Islet precursor cell (in vitro differentiated cells): ENCODE measurements at places on chromosomes 7 and 10.

DNA sequence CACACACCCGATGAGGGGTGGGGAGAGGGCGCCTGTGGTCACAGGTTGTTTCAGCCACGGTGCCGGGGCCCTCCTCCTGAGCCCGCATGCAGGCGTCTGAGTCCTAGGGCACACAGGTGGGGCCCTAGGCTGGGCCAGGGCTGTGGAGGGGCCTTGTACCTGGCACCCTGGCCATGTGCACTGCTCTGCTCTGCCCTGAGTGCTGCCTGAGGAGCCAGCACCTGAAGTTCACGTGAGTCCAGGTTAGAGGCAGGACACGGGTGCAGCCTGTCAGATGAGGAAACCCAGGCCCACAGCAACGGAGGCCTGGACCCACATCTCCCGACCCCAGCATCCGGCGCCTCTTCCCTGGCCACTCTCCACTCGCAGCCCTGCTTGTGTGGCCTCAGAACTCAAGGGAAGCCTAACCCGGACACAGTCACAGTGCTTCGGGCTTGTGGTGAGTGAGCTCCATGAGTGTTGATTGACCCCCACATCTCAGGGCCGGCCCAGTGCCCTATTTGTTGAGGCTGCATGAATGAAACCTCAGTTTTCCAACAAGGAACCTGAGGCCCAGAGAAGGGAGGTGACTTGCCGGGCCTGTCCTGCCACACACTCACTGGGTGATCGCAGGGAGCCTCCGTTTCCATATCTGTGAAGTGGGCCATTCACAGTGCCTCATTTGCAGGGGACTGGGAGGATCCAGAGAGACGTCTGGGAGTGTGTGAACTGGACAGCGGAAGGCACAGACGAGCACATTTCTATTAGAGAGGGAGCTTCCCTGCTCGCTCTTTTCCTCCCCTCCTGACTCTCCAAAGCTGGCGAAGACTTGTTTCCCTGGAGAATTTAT lies 39.6 kb downstream of the PPIF start:
- peak; percentile 56 for DNase-seq

GRCh38 chr10:105284476-105285215 lies 643.6 kb downstream of the SORCS3 start:
- no peak for DNase-seq

- DNase-seq = no peak
Observed at GRCh38 chr10:84428711-84429110, 100.3 kb downstream of the CCSER2 start.

DNA sequence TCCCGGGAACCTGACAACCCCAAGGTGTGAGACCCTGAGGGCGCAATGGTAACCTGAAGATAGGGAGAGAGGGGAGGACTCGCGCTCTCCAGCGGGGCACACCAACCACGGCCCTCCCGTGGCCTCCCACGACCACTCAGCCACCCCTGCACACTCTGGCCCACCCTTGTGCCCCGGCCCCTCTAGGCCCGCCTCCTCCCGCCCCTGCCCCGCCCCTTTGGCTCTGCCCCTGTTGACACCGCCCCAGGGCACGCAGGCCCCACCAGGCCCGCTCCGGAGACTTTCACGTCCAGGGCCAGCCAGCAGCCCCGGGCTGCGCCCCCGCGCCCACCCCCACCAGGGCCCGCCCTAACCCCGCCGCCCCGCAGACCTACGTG lies 10.9 kb downstream of the ATG9B start:
- DNase-seq = no peak

GRCh38 chr7:37825038-37825437 lies 23.4 kb upstream of the NME8 start:
- no peak for DNase-seq

DNA sequence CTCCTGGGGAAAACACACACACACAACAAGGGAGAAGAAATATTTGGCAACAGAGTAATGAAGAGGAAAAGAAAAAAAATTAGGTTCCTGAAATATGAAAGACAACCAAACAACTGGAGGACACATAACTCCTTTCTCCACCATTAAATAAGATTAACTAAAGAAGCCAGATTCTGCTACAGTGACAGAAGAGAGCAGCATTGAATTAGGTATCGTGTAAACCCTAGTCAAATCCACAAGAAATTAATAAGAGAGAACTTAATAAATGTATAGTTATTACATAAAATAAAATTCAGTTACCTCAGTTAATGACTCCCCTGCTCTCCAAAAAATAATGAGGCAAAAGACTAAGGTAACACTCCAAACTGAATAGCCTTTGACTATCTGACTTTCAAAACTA lies 306.7 kb downstream of the CRPPA start:
- no peak for DNase-seq

DNA sequence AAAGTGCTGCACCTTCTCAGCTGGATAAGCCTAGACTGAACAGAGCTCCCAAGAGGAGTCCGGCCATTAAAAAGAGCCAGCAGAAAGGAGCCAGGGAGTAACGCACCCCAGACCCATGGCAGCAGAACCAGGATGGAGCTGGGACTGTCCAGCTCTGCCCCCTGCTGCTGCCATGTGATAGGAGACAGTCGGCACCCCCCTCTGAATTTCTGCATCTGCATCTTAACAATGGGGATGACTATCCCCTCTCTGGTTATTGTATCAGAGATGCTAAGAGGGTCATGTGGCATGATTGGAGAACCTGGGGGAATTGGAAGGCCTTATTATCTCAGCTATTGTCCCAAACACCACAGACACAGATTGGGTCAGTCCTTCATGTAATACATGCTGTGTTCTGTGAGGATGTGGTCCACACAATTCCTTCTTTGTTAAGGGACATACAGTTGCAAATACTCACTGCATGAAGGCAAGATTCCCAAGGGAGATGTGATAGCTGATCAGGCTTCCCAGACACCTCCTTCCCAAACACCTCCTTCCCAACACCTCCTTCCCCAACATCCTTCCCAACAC lies 29.3 kb downstream of the PLEKHS1 start:
- no peak for DNase-seq

DNA sequence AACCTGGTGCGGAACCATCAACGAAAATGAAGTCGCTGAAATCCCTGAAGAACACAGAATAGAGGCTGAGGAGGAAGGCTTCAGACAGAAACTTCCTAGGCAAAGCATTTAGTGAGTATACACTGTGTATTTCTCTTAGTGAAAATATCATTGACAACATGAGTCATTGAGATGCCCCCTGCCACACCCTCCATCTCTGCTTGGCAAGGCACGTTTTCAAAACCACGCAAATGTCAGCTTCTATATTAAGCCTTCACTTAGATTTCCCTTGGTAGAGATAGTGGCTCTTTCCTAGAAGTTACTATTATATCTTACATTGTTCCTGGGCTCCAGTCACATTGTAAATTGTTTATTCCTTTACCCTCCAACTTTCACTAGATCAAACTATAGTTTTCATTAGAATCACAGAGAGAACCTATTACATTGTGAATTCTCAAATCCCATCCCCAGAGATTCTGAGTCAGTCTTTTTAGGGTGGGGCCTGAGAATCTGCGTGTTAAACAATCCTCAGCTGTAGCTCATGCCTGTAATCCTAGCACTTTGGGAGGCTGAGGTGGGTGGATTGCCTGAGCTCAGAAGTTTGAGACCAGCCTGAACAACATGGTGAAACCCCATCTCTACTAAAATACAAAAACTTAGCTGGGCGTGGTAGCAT lies 4.6 kb upstream of the SKAP2 start:
- no peak for DNase-seq

DNA sequence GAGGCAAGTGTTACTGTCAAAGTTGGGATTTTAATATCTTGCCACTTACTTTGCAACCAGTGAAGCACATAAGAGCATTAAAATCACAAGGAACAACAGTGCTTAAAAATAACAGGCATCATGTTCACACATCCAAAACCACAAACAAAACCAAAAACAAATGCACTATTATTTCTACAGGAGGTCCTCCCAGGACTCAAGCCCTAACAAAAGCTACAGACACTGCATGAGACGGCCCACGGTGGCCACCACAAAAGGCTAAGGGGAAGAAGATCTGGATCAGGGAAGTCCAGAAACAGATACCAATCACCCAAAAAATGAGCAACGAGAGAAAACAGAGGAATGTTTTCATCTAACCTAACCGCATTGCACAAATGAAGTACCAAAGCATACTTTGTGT lies 158.4 kb downstream of the ZMYND11 start:
- no peak for DNase-seq

DNA sequence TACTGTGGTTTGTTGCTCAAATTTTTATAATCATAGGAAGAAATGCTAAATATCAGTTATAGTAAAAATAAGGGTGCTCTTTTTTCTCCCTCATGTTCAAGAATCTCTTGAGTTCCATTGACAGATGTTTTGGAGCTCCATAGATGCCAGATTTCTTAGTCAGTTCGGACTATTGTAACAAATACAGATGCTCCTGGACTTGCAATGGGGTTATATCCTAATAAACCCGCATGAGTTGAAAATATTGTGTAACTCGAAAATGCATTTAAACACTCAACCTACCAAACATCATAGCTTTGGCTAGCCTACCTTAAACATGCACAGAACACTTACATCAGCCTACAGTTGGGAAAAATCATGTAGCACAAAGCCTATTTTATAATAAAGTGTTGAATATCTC lies 100.7 kb upstream of the CSTF2T start:
- no peak for DNase-seq

DNA sequence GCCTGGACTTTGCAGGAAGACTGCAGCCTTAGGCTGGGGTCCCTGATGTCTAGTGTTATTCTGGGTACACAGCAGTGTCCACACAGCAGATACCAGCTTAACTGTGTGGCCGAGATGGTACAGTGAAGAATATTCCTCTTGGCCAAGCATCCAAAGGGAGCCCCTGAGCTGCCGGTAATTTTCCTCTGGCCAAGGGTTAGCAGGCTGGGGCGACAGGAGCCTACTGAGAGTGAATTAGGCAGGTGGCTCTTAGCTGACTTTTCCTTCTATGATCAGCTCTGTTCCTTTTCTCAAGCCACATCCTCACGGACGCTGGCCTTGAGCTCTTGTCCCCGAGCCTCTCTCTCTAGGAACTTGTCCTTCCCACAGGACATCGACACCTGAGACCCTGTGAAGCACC lies 29.8 kb downstream of the PRKAG2 start:
- DNase-seq = no peak

DNA sequence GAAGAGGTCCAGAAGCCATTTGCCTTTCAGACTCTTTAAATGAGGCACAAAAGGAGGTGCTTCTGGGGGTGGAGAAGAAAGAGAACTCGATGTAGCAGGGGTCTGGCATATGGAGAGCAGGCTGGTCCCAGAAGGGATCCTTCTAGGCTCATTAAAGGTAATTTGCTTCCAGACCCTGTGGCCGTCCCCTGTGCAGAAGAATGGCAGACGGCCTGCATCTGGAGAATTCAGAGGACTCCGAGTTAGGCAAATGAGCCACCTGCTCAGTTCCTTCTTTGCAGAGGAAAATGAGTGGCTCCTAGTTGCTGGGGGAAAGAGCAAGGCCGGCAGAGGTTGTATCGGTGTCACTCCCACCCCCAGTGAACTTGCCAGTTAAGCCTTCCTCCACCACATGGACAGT lies 73.8 kb upstream of the FAM180A start:
- DNase-seq = no peak

DNA sequence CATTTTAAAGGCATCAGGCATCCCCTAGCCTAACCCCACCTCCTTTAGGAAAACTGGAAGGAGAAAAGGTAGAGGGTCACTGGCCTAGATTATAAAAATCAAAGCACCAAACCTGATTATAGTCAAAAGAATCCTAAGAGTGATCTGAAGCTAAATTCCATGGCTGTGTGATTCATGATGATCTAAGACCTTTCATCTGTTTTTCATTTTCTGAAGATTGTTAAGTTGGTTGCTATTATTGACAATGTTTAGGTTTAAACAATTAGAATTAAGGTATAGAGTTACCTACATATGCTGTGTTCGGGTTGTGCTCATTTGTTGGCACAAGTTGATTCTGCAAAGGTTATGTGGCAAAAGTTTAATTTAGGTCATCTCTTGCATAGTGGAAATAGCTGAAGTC lies 148.7 kb downstream of the BICC1 start:
- DNase-seq = no peak

GRCh38 chr10:110835841-110836240 lies 35.9 kb upstream of the PDCD4 start:
- DNase-seq = no peak

DNA sequence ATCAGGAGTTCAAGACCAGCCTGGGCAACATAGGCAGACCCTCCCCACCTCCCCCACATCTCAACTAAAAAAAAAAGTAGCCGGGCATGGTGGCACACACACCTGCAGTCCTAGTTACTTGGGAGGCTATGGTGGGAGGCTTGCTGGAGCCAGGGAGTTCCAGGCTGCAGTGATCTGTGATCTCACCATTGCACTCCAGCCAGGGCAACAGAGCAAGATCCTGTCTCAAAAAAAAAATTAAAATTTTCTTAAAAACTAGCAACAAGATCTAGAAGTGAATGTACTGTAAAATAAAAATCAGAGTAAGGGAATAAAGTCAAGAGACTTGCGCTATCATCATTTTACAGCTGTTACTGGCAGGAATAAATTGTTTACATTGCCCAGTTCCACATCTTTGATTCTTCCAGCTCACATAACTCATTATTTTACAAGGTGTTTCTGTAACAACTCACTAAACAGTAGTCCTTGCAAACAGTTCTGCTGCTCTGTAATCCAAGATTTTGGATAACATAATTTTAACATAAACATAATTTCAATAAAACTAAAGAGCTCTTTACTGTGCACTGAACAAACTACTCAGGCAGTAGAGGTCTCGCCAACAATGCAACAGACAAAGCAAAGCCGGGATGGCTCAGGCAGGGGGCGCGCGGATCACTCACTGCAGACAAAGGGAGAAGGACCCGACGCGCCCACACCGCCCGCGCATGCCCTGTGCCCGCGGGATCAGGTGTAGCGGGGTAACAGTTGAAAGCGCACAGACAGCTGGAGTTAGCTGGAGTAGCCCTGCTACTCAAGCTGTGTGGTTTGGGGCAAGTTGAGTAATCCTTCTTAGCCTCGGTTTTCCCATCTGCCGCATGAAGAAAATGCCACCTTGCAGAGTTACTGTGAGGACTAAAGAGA lies 73.3 kb upstream of the NFE2L3 start:
- peak; percentile 94 for DNase-seq

DNA sequence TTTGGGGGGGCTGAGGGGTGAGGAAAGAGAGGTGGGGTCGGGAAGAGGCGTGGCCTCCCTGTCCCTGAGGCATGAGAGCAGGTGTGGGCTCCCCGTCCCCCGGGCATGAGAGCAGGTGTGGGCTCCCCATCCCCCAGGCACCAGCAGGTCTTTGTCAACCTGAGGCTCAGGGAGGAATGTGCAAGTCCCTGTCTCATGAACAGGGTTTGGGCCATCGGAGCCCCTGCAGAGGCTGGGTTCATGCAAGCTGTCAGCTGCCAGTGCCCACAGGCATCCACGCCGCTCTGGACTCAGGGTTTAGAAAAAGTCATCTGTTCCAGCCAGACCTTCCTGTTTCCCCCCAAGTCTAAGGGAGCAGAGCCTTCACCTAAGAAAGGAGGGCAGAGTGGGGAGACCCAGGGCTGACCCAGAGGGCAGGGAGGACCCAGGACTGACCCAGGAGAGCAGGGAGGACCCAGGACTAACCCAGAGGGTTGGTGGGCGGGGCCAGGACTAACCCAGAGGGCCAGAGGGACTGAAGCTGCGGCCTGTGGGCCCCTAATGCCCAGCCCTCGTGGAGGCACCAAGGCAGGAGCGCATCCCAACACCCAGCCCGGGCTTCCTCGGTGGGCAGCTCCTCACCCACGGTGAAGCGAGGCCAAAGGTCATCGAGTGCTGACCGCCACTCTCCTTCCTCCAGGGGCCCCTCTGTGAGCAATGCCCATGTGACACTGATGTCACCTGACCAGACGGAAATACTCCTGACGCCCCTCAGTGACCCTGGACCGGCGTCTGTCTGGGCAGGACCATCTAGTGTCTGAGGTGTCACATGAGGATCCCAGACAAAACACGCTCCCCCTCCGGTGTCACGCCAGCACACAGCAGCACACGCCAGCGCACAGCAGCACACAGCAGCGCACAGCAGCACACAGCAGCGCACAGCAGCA lies 28.9 kb upstream of the GPR146 start:
- no peak for DNase-seq

- DNase-seq = no peak
Observed at GRCh38 chr10:91799612-91799975, 1.4 kb downstream of the TNKS2 start.
